ENCODE measurements at places on chromosomes 1 and 21.
A peak's percentile ranks its signal among the peaks of the same experiment; 100 is the strongest.

GRCh38 chr1:205298191-205298994 lies 23.2 kb downstream of the NUAK2 start:
- peak; percentile 95 for DNase-seq

- DNase-seq, result peak; percentile 52
Observed at GRCh38 chr1:151047591-151047924, at the start of gene C1orf56. C1orf56 (plus strand) TSS chr1:151047751; CDS start chr1:151047848, 97 bp downstream.

DNA sequence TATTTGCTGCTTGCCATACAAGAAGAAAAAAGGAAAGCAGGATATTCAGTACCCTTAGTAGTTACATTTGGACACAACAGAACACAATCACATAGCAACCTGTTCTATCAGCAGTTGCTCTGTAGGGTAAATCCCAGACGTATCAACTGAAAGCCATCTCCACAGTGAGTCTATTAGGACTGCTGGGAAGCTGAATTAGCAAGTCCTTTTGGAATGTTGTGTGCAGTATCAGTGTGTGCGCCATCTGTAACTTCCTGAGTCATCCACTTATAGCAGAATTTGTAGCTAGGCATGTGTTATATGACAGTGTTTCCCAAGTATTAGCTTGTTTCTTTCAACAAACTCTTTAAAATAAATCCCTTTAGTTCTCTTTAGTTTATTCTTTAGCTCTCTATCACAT lies 21.3 kb downstream of the CCDC30 start:
- peak; percentile 93 for DNase-seq

- DNase-seq, result peak; percentile 63
Observed at GRCh38 chr1:173666646-173667045, 3.0 kb downstream of the ANKRD45 start.

DNA sequence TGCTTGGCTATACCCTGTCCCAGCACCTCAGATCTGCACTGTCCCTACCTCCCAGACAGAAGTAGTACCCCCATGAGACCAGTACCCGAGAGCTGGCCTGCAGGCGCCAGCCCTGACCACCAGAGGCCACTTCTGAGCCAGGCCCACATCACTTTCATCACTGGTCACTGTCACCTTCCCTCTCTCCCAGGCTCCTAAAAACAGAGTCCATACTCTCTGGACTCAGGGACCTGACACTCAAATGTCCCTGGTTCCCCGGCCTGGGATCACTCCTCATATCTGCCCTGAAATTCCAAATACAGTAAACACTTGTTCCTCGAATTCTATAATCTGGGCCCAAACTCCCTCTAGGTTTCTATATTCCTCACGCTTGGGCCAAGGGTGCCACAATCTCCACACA lies 18.7 kb downstream of the TMEM53 start:
- no peak for DNase-seq

DNA sequence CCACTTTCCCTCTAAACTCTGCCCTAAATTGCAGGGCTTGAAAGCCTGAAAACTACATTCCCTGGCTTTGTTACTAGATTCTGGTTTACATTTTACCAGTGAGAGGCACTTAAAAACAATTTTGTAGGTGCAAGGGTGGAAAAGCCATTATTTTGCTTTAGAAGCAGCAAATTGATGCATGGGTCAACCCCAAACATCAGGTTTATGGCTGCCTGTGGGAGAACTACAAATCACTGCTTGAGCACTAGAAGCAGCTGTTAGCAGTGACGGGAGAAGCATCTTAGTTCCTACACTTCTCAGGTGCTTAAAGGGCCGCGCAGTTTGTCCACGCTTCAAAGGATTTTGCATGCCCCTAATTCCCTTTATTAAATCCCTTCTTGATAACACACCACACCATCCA lies 417.2 kb downstream of the PCP4 start:
- no peak for DNase-seq

DNA sequence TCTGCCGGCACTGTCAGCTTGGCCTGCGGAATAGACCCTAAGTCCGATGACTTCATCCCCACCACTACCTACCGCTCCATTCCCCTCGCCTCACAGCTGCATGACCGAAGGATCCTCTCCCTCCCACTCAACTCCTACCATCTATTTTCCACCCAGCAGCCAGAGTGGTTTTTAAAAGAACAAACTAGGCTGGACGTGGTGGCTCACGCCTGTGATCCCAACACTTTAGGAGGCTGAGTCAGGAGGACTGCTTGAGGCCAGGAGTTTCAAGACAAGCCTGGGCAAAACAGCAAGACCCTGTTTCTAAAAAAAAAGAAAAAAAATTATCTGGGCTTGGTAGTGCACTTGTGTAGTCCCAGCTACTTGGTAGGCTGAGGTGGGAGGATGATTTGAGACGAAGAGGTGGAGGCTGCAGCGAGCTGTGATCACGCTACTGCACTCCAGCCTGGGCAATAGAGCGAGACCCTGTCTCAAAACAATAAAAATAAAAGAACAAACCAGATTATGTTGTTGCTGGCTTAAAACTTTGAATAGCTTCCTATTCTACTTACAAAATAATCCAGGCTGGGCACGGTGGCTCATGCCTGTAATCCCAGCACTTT lies 59.0 kb downstream of the UBIAD1 start:
- DNase-seq, result no peak

- DNase-seq, result peak; percentile 16
Observed at GRCh38 chr1:118257946-118258345, 72.9 kb upstream of the SPAG17 start.

- DNase-seq, result no peak
Observed at GRCh38 chr1:19123837-19124236, 86.2 kb downstream of the UBR4 start.

DNA sequence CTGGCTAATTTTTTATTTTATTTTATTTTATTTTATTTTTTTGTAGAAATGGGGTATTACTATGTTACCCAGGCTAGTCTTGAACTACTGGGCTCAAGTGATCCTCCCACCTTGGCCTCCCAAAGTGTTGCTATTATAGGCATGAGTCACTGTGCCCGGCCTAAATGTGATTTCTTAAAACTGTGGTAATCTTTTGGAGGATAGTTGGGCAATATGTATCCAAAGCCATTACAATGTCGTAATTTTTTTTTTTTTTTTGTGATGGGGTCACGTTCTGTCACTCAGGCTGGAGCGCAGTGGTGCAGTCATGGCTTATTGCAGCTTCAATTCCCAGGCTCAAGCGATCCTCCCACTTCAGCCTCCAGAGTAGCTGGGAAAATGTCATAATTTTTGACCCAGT lies 14.2 kb downstream of the ETV3L start:
- peak; percentile 25 for DNase-seq

- no peak for DNase-seq
Observed at GRCh38 chr21:23822760-23823159, 1784.5 kb downstream of the MRPL39 start.

DNA sequence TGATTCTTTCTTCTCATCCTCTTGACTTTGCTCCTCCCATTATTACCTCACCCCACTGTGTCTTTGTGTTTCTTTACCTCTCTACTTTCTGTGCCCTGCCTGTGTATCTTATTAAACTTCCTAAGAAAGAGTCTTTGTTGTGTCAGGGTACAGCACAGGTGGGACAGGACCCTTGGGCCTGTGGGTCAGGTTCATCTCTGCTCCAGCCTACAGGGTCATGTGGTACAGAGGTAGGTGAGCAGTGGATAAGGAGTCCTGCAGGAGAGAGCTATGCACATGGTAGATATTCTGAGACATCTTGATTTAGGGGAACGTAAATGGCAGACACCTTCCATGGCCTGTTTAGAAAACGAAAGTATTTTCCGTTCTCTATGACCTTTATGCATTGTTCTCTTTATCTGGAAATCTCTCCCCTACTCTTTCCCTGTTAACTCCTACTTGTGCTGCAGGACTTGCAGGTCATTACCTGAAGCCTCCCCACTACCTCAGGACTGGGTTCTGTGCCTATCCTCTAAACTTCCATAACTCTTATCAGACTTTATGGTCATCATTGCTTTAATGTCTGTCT lies 9.9 kb downstream of the GIPC2 start:
- DNase-seq, result no peak

DNA sequence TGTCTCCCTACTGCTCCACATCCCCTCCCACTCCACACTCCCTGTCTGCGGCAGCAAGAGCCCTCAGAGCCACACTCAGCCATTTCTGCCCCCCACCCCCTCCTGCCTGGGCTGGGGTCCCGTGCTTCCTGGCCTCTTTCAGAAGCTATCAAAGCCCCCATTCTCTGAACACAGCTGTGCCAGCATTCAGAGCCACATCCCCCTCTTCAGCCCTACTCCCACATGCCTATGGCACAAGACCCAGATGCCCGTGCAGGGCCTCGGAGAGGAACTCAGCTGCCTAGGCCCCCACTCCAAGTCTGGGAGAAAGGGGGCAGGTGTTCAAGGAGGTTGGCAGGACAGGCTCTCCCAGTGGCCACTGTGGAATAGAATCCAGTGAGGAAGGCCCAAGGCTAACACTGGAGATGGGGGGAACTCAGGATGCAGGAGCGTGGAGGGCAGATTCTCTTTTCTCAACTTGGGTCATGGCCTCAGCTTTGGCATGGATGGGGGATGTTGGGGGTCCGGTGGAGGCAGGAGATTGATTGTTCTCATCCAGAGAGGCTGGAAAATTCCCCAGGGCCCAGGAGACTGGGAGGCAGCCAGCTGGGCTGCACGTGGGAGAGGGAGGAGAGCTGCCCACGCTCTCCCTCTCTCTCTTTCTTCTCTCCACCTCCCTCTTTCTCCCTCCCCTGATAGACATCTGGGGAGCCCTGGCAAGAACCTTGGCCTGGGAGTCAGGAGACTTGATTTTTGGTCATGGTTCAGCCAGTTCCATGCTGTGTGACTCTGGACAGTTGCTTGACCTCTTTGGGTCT lies 3.5 kb upstream of the BCAN start:
- no peak for DNase-seq

- no peak for DNase-seq
Observed at GRCh38 chr1:34685225-34685624, 69.6 kb upstream of the GJB5 start.

DNA sequence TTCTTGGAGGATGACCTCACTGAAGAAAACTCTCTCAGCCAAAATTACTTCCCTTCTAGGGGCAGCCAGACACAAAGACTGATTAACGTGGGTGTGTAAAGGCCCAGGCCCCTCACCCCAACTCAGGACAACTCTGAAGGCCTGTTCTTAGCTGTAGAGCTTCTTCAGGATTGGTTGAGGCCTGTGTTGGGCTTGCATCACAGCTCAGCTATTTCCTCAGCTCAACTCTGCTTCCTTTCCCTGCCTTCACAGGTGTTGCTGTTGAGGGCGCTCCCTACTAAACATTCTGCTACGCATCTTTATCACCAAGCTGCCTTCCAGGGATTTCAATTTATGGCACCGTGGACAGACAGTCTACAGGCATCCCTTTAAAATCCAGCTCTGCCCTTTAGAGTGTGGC lies 36.8 kb downstream of the MAB21L3 start:
- DNase-seq, result no peak

DNA sequence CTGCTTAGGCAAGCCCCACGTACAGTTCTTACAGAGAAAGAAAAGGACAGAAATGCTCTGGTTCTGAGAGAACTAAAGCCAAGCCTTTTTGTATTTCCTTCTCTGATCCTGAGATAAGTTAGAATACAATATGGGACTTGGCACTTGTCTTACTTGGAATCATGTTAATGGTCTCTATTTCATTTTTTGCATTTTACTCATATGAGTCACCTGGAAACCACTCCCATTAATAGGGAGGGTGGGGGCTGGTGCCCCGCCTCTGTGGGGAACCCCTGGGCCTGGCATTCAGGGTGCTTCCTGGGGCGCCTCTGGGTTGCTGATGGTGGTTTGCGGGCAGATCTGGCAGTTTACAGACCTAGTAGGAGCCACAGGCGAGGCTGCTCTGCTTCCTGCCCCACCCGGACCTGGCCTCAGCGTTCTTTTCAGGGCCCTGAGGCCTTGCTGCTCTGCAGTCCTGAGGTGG lies 26.7 kb downstream of the TSPAN2 start:
- DNase-seq, result no peak

DNA sequence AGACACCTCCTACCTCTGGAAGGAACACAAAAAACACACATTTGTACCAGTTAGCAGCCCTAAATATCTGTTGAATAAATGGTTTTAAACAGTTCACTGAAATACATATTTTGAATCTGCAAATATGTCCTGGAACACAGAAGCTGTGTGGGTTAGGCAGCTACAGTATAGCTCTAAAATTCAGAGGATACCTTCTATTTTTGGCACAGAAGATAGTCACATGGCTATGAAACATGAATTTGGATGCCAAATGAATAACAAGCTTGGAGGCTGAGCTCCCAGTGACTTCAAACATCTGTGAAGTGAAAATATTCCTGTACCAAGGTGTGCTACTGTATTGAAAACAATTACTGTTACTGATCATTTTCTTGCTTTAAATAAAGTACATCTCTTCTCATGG lies 391.5 kb upstream of the ADGRL2 start:
- DNase-seq, result no peak

GRCh38 chr1:149986486-149987296 lies 23.8 kb downstream of the OTUD7B start:
- peak; percentile 88 for DNase-seq

DNA sequence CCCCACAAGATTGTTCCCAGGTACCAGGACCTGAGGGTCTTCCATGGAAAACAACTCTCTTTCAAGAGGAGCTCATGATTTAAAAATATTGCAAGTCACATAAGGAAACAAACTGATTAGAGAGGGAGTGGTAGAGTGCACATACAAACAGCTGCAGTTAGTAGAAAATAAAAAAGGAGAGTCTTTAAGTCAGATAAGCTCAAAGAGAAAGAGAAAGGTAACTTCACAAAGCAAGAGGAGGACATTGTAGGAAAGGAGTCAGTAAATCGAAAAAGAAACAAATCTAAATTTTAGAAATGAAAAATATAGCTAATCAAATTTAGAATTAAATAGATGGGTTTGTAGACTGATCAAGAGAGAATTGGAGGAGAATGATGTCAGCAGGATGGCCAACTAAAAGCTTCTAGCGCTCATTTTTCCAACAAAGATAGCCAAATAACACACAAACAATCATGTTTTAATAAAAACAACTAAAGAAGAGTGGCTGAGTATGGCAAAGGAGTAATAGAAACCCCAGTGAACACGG lies 86.1 kb upstream of the CD53 start:
- DNase-seq, result no peak

DNA sequence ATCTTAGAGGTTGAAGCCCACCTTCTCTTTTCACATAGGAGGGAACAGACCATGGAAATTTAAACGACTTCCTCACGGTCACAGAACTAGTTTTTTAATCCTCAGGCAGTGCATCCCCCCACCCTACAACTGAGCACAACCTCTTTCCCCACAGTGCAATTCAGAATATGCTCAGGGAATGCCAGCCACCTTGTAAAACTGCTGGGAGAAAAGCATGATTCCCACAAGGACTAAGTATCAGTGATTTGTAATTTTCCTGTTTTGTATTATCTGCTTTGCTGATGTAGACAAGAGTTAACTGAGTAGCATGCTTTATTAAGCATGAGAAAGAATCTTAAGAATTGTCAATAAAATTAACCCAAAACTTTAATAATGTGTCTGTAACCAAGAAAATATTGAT lies 23.8 kb downstream of the TMEM50A start:
- no peak for DNase-seq

- DNase-seq, result no peak
Observed at GRCh38 chr21:42150474-42151085, 68.4 kb upstream of the ABCG1 start.
